ENCODE measurements at places on chromosomes 3 and 15. TPM values are rescaled to one million over a fixed set of nuclear protein-coding genes. Genes with fewer than 3 reads are reported as not detected.

DNA sequence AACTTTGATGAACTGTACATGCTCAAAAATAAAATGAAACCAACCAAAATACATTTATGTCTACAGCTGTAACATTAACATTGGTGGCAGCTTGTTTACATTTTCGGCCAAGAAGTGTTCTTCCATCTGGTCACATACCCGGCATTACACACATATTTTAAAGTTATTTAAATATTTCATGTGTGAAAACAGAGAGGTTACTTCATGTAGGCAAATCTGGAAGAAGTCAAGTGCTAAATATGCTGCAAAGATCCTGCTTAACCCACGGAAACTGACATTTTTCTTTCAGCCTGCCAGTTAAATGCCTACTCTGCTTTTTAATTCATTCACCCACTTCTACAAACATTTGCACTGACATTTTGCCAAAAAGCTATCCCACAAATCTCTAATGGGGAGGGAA lies 69.7 kb downstream of the MB21D2 start:
- H3K27me3 ChIP-seq, result no peaks in the 10 kb centered on the region
- H3K4me3 ChIP-seq, result no peak overlapping the region

GRCh38 chr3:190094160-190094718 lies 26.5 kb downstream of the P3H2 start:
- no peak overlapping the region for H3K4me3 ChIP-seq
- no peaks in the 10 kb centered on the region for H3K36me3 ChIP-seq
- DNase-seq, result no peak
- H3K27ac ChIP-seq, result peak overlapping the region; percentile 7

GRCh38 chr3:18144571-18144970 lies 280.6 kb downstream of the SATB1 start:
- H3K36me3 ChIP-seq, result no peaks in the 10 kb centered on the region
- H3K4me1 ChIP-seq, result no peaks in the 10 kb centered on the region
- H3K4me3 ChIP-seq, result no peak overlapping the region
- no peak overlapping the region for H3K27ac ChIP-seq
- no peaks in the 10 kb centered on the region for H3K27me3 ChIP-seq
- DNase-seq, result no peak

- H3K4me3 ChIP-seq, result no peak overlapping the region
- H3K4me1 ChIP-seq, result no peaks in the 10 kb centered on the region
- H3K27ac ChIP-seq, result no peak overlapping the region
- H3K27me3 ChIP-seq, result no peaks in the 10 kb centered on the region
Measured at GRCh38 chr3:146058241-146058640, 102.7 kb downstream of the PLOD2 start.

GRCh38 chr3:22617372-22617771 lies 585.8 kb upstream of the UBE2E2 start:
- no peaks in the 10 kb centered on the region for H3K4me1 ChIP-seq
- H3K4me3 ChIP-seq, result no peak overlapping the region
- no peak for DNase-seq
- no peak overlapping the region for H3K27ac ChIP-seq

- H3K4me3 ChIP-seq, result no peak overlapping the region
- no peaks in the 10 kb centered on the region for H3K36me3 ChIP-seq
- no peak overlapping the region for H3K27ac ChIP-seq
- H3K27me3 ChIP-seq, result peaks cover 14% of the 10 kb centered on the region
- no peaks in the 10 kb centered on the region for H3K4me1 ChIP-seq
- DNase-seq, result no peak
Measured at GRCh38 chr3:131526801-131527347, 24.1 kb upstream of the MRPL3 start.

The FRMD4B gene
- 0.90 TPM for total RNA-seq

The SLC28A2 gene
- 0.23 TPM for total RNA-seq

The KY gene
- not detected for total RNA-seq

All from Panc1 (cell line).